ENCODE measurements at places on chromosomes 2 and 18.

GRCh38 chr2:126656431-126657147 is 631 bp downstream of the GYPC start:
- no peak for DNase-seq

GRCh38 chr18:67805261-67805660 is 288.7 kb upstream of the DSEL start:
- DNase-seq = no peak

GRCh38 chr2:172323861-172324597 is 103.4 kb upstream of the ITGA6 start:
- no peak for DNase-seq

DNA sequence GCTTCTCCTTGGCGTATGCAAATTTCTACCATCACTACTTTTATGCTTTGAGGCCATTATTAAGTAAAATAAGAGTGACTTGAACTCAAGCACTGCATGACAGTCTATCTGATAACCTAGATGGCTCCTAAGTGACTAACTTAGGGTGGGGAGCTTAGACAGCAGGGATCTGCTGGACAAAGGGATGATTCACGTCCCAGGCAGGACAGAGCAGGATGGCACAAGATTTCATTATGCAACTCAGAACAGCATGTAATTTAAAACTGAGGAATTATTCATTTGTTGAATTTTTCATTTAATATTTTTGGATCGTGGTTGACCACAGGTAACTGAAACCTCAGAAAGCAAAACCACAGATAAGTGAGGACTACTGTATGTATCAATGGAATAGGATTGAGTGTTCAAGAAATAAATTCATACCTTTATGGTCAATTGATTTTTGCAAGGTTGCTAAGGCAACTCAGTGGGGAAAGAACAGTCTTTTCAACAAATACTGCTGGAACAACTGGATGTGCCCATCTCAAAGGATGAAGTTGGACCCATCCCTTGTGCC is 115.3 kb downstream of the MBD2 start:
- no peak for DNase-seq

Measured in stimulated activated CD8-positive, alpha-beta memory T cell treated with anti-CD3 and anti-CD28 coated beads, Interleukin-15, amount 100 ng/mL, for 24 hours (primary cell).